ENCODE measurements at places on chromosomes 4 and X.
A peak's percentile ranks its signal among the peaks of the same experiment; 100 is the strongest.

DNA sequence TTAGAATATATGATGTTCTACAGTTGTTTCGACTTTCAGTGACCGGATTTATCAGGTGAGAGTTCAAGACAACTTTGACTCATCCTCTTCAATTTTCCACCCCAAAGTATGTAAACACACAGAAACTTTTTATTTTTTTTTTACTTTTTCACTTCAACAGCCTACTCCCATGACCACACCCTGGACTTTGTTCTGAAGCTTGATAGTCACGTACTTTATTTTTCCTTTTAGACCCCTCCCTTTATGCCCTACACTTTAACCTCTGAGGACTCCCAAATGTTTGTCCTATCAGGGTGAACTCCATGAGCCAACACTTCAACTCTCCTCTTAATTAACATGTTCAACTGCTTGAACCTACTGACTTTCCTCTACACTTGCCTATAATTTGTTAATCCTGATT is 2.5 kb upstream of the DDX60 start:
- no peak for DNase-seq

DNA sequence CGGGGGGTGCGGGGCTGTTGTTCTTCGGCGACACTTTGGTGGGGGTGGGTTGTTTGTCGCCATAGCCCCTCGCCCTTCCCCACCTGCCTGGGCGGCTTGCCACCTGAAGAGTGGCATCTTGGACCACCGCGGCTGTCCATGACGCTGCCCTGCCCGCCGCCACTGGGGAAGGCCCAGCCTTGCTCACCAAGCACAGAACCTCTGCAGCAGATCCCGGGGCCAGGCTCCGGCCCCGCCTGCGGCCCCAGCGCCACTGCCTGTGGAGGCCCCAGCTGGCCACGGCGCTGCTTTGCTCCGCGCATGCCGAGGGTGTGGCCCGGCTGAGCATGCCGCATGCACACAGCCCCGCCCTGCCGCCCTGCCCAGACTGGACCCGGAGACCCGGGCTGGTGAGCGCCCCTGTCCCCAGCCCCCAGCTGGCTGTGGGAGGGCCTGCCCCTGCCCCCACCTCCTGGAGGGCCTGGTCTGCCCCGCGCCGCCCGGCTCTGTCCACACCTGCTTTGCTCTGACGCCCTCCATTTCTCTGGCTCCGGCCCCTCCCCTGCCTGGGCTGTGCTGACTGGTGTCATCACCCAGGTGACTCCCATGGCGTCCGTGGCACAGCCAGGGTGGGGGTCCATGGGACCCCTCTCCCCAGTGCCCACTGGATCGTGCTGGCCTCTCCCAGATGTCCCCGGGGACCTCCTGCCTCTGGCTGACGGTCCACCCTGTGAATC is 5.3 kb downstream of the NAT8L start:
- peak; percentile 43 for DNase-seq

- DNase-seq, result no peak
Observed at GRCh38 chr4:105088110-105088879, 58.4 kb upstream of the TET2 start.

DNA sequence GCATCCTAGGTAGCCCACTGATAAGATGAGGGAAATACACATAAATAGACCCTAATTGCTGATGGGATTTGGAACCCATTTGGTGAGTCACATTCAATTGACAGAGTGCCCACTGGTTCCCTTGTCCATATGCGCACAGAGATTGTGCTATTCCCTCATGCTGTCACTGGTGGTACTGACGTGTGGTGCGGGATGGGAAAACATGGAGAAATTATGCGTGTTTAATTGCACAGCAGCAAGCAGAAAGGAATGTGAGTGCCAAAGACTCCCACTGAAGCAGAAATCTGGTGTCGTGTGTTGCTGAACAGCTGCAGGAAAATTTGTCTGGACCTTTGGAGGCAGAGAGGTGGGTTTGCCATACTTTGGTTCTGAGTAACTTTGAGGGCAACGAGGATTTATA is 92.2 kb downstream of the NHSL2 start:
- DNase-seq, result no peak

DNA sequence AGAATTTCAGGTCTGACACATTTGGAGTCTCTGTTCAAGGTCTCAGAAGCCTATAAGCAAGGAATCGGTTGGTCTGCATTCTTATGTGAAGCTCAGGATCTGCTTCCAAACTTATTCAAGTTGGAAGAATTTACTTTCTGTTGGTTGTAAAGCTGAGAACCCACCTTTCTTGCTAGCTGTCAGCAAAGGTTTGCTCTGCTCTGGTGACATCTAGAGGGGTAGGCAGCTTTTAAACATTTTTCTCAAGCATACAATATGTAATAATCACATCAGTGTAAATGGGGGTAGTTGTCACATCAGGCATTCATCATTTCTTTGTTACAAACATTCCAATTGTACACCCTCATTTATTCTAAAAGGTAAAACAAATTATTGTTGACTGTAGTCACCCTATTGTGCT is 935.2 kb downstream of the TRAM1L1 start:
- no peak for DNase-seq

- no peak for DNase-seq
Observed at GRCh38 chr4:166518315-166518714, 645.3 kb downstream of the TLL1 start.

GRCh38 chr4:169756971-169757574 is 671 bp downstream of the HPF1 start:
- no peak for DNase-seq

Data from D341Med (cell line).